ENCODE measurements at places on chromosomes 1 and 21.

DNA sequence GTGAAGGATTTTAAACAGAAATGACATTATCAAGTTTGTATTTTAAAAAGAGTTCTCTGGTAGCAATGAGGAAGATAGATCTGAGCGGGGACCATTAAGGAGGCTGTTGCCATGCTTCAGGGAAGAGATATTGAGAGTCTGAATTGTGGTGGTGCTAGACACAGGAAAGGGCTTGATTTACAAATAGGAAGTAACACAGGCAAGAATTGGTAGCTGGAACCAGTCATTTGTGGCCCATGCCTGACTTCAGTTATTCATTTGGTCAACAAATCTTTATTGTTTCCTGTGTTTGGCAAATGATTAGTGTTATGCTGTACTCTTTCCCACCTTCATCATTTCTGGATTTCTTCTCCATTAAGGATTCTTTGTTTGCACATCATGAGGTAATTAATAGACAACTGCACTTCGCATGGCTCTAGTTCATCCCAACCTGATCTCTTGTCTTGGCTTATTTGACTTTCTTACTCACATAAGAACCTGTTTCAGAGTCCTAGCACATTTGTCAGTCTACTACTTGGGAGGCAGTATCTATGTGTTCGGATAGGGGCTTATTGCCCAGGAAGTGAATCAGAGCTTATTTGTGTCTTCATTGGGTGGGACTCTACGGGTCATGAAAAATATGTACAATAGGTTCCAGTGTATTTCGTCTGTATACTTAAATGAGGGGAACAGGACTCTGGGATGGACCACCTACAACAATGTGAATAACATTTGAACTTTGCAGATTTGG, 32.3 kb downstream of the EEIG2 start:
- no peak for DNase-seq

- no peak for DNase-seq
Observed at GRCh38 chr1:109923131-109923945, 12.7 kb downstream of the CSF1 start.

GRCh38 chr1:113663165-113663951, 95.9 kb downstream of the PHTF1 start:
- DNase-seq: no peak

- no peak for DNase-seq
Observed at GRCh38 chr1:224183591-224184312, 712 bp downstream of the DEGS1 start.

GRCh38 chr1:21257431-21258135, 32.7 kb downstream of the ECE1 start:
- DNase-seq: no peak

GRCh38 chr1:212930986-212931678, 19.2 kb upstream of the VASH2 start:
- DNase-seq: no peak

DNA sequence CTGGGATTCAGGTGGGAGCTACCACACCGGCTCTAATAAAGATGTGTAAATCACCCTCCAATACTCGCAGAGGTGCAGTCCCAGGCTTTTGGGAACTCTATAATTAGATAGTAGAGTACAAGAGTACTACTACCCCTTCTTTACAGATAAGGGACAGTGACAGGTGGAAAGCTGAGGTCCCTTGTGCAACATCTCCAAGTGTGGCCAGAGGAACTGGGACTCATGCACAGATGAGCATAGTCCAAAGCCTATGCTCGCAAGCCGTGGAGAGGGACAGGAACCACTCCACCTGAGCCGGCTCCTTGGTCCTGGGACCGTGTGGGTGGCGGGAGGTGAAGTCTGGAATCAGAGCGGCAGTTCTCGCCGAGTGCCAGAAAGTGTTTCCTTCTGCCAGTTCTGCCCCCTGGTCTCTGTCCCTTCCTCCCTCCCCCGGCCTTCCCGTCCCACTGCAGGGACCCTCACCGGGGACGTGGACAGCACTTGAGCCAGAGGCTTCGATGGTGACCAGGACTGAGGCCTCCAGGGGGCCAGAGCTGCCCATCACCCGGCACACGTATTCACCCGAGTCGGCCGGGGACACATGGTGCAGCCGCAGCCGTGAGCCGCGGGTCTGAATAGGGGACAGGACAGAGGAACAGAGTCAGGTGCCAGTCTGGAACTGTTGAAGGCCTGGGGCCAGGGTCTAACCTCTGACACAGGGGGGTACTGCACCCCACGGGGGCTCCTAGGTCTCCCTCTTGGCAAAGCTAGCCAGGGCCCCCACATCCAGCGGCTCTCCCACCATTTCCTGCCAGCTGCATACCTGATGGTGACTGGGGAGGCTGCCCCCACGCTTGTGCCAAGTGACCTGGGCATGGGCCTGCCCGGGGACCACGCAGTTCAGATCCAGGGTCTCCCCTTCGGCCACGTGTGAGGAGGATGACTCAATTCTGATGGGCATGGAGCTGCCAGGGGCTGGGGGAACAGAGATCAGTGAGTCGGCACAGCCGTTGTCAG, 33.9 kb downstream of the LDLRAD2 start:
- DNase-seq: no peak

- DNase-seq: no peak
Observed at GRCh38 chr21:44907225-44907965, 13.3 kb downstream of the ITGB2 start.

DNA sequence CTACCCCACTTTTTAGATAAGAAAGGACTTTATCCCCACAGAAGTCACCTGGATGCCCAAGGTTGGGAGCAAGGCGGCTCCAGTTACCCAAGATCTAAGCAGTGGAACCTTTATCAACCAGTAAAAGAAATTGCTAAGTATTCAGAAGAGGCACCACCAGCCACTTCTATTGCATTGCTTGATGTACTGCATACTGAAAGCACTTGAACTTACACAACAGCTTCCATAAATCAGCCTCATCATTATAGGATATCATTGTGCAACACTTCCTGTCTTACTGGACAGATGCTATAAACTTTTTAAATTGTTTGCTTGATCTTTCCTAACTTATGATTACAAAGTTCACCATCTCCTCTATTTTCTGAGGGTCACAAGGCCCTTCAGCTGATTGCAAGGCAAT, 642.7 kb upstream of the CXADR start:
- no peak for DNase-seq

DNA sequence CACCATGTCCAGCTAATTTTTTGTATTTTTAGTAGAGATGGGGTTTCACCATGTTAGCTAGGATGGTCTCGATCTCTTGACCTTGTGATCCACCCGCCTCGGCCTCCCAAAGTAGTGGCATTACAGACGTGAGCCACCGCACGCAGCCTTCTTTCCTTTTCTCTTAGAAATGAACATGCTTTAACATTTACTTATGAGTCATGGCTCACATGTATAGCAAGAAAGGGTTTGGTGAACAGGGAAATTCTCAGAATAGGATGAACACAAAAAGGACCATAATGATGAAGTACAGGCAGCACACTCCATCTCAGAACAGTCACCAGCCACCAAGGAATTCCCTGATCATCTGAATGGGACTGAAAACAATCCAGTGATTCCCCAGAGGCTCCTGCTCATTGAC, 9.4 kb upstream of the VAMP4 start:
- DNase-seq: no peak

DNA sequence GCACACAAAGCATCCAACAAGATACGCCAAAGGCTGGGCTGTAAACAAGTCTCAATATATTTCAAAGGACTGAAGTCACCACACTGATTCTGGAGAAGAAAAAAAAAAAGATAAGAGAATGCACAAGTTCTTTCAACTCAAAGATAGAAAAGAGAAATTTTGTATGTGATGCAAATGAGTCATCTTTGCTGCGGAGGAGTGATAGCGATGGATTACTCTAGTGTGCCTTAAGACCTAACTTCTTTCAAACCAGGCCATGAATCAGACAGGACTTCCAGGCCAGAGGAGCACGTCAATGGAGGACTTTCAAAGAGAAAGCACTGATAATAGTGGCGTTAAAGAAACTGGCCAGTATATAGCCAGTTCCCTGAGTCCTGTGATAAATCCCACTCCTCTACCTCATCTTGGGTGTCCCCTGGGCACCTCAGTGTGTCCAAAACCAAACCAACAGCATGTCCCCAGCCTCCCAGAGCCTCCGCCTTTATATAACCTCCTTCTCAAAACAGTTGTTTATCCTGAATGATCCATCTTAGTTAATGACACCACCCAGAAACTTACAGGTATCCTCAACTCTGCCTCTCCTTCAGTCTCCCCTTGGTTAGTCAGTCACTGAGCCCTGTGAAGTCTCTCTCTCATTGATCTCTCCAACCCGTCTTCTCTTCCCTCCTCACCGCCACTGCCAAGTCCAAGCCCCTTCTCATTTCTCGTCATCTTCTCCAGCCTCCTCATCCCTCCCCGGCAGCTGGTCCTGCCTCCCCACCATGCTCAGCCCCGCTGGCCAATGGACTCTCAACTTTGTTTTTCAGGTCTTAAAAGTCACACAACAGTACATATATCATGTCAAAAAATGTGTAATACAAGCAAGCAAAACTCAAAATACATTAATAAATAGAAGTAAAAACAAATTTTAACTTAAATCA, 47.2 kb upstream of the IFFO2 start:
- DNase-seq: no peak

GRCh38 chr1:147504801-147505311, 36.4 kb upstream of the BCL9 start:
- peak; percentile 34 for DNase-seq

- DNase-seq: no peak
Observed at GRCh38 chr1:238672806-238673205, 713.6 kb upstream of the CHRM3 start.

Data from NCI-H2081 treated with DMSO at 0.1 percent for 48 hours (cell line).